ENCODE measurements at places on chromosomes 5 and 9.

- DNase-seq, result no peak
These were observed 1542.2 kb upstream of the CDH9 start for GRCh38 chr5:28580616-28581015.

DNA sequence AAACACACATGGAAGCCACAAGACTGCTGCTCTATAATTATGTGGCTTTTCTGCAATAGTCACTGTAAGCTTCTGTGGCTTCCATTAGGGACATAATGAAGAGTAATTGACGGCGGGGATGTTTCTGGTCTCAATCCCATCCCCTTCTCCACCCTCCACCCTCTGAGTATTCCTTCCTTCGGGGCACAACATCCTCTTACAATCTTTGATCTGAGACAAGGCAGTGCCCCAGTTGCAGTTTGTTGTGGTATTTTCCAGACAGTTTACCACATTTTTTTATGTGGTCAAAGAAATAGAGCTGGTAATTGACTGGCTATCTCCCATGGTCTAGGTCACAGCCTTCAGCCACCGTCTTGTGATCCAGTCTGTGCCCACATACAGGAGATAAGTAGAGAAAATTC is 277.7 kb downstream of the NR2F1-AS1 start:
- no peak for DNase-seq

GRCh38 chr9:78892182-78892581 is 595.3 kb downstream of the PSAT1 start:
- DNase-seq, result no peak

- DNase-seq, result no peak
These were observed 48.0 kb upstream of the FBXL7 start for GRCh38 chr5:15452030-15452429.

GRCh38 chr9:3783156-3783555 is 257.4 kb upstream of the RFX3 start:
- DNase-seq, result no peak

DNA sequence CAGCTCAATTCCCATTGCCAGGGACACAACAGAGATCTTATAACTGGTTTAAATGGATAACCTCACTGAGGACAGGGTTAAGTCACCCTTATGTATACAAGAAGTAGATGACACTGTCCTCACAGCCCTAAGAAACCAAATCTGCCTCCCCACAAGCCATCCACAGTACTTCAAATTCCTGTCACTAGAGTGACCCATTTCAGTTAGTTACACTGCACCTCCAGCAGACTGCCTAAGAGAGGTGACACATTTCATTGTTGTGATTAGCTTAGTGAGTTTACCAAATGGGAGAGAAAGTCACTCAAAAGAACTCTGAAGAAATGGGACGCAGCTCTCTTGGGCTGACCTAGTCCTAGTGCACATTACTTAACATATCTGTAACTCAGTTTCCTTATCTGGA is 53.6 kb upstream of the HTR1A start:
- DNase-seq, result no peak

DNA sequence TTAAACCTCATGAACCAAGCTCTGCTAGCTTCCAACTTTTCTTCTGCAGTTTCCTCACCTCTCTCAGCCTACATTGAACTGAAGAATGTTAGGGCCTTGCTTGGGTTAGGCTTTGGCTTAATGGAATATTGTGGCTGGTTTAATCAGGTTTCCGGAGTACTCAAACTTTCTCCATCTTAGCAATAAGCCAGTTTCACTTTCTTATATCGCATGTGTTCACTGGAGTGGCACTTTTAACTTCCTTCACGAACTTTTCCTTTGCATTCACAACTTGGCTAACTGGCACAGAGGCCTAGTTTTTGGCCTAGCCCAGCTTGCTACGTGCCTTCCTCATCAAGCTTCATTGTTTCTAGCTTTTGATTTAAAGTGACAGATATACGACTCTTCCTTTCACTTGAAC is 81.0 kb upstream of the MAST4 start:
- no peak for DNase-seq

All from T47D (cell line).